Mesothelial cell of epicardium (in vitro differentiated cells): ENCODE measurements at places on chromosomes 5 and 9.

GRCh38 chr9:135053133-135053532, 34.3 kb upstream of the OLFM1 start:
- H3K27me3 ChIP-seq = peaks cover 64% of the 10 kb centered on the region
- DNase-seq = no peak
- no peak overlapping the region for H3K27ac ChIP-seq
- H3K4me1 ChIP-seq = no peaks in the 10 kb centered on the region

DNA sequence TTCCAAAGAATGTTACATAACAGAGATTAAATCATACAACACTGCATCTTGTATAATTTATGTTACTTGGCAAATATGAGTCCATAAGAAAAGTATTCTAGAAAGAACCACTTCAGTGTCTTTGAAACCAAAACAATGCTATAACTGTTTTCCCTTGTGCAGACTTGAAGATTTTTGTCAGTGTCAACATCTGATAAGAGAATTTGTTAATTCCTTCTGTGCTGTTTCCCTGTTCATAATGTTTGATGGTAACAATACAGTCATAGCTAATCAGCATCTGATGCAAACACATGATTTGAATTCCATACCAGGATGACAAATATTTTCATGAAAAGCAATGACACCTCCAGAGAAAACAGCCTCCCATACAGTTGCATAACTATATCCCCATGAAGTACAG, 306.8 kb downstream of the SEMA5A start:
- H3K4me3 ChIP-seq = no peak overlapping the region
- no peak overlapping the region for H3K27ac ChIP-seq
- H3K36me3 ChIP-seq = no peaks in the 10 kb centered on the region
- no peak for DNase-seq
- H3K4me1 ChIP-seq = peaks cover 36% of the 10 kb centered on the region

GRCh38 chr5:54671111-54671531, 153.6 kb downstream of the SNX18 start:
- peaks cover 2% of the 10 kb centered on the region for H3K4me1 ChIP-seq
- H3K36me3 ChIP-seq = no peaks in the 10 kb centered on the region
- no peak overlapping the region for H3K27ac ChIP-seq
- no peak overlapping the region for H3K4me3 ChIP-seq

DNA sequence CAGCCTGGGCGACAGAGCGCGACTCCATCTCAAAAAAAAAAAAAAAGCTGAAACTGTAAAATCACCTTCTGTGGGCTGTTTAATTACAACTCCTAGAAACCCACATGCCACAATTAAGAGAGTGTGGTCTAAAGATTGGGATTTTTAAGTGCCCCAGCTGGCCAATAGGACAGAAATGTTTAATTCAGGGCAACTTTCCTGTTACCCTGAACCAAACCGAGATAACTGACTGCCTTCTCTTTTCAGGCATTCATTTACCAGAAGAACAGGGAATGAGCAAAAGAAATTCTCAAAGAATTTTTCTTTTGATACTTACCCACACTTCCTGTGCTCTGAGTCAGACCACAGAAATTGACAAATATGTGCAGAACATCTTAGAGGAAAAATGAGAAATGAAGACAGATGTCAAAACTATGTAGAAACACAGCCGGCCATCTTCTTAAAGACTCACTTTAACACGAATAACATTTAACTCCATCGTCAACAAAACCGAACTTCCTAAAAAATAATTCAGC, 221.3 kb upstream of the DAPK1 start:
- no peaks in the 10 kb centered on the region for H3K36me3 ChIP-seq
- H3K4me3 ChIP-seq = no peak overlapping the region
- H3K27ac ChIP-seq = no peak overlapping the region
